ENCODE measurements at places on chromosomes 1 and 21. TPM values are rescaled to one million over a fixed set of nuclear protein-coding genes. Genes with fewer than 3 reads are reported as not detected.

GRCh38 chr1:172134087-172134731 is 286.3 kb upstream of the C1orf105 start:
- no peak for DNase-seq

DNA sequence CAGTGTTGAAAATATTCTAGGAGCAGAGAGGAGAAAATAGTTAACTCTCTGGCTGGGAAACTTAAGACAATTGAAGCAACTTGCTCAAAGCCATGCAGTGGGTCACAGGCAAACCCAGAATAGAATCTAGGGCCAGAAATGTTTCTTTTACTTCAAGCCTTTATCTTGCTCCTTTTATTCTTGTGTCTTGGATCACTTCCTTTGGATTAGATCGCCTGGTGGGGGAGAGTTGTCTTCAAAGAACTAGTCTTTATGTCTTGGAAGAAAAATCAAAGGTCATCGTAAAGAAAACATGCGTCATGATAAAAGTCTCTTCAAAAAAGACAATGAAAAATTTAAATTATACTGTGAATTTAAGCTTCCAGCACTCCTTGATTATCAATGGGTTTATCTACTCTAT is 493.6 kb upstream of the USP24 start:
- DNase-seq = no peak

Gene AHCTF1
- 32.4 TPM for total RNA-seq

- DNase-seq = peak; percentile 82
Measured at GRCh38 chr1:36083635-36084496, at the start of gene TEKT2. TSS of gene TEKT2 (plus strand) at chr1:36084094. CDS start at chr1:36084922, 828 bp downstream.

Gene CD247
- total RNA-seq = 4.3 TPM

- no peak for DNase-seq
Measured at GRCh38 chr1:154006136-154006535, 15.6 kb downstream of the RPS27 start.

Gene LCE1B
- not detected for total RNA-seq

Gene ANKRD45
- total RNA-seq = 0.39 TPM

GRCh38 chr1:157595356-157595755 is 2.5 kb downstream of the FCRL4 start:
- DNase-seq = no peak

DNA sequence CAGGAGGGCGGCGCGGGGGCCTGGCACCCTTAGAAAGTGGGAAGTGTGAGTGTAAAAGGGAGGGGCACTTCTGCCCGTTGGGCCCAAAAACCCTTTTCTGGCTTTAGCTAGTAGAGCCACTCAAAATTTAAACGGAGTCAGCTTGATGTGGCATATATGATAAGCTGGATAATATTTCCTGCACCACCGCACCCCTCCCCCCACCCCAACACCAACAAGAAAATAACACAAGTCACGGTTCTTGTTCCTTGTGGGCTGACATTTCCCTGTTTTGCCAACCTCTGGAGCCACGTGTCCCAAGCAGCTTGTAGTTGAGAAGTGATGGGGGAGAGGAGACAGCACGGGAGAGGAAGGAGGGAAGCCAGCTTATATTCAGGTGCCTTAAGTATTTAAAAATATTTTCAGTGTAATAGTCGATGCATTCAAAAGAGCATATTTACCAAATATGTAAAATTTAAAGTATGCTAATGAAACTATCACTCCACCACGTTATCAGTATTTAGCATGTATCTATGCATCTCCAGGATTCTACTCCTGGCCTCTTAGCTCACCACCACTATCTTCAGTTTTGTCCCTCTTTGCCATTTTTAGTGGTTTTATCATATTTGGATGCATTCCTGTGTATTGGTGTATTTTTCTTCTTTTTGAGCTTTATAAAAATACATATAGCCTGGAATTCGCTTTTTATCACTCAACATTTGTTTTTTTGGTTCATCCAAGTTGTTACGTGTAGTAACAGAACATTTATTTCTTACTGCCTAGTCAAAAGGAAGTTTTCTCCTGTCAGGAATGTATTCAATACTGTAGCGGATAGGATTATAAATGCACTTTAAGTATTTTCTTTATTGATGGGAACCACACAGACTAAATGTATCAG is 773 bp upstream of the DDX59 start:
- no peak for DNase-seq

GRCh38 chr1:158163000-158163947 is 17.4 kb upstream of the CD1D start:
- no peak for DNase-seq

- peak; percentile 55 for DNase-seq
Measured at GRCh38 chr1:41484402-41485241, at the start of gene EDN2. TSS of gene EDN2 (minus strand) at chr1:41484683. CDS start at chr1:41484601, 82 bp downstream.

GRCh38 chr1:170395149-170395548 is 136.8 kb upstream of the GORAB start:
- no peak for DNase-seq

- DNase-seq = no peak
Measured at GRCh38 chr1:120178799-120179756, 2.8 kb upstream of the SEC22B start.

- no peak for DNase-seq
Measured at GRCh38 chr1:32204943-32205361, 519 bp upstream of the IQCC start.

DNA sequence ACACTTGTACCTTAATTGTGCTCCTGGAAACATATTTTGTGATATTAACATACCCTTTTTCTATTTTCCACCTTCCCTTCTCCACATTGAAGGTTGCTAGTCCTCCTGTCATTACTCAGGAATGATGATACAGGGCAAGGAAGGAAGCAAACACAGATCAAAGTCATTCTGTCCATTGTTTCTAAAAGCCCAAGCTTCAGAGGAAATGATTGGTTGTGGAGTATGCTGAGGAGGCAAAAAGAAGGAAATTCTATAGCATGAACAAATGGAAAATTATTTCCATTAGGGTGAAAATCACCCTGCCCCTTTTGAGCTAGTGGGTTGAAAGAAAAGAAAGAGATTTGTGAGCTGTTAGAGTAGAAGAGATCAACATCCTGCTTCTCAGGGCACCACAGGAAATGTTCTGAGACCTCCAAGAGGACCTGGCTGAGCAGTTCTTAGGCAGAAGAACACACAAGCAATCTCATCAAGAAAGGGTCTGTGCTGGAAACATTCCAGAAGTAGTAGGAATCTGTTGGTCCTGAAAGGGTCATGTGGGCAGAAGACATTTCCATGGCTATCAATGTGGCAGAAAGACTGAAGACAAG is 29.0 kb upstream of the PRRX1 start:
- no peak for DNase-seq

- no peak for DNase-seq
Measured at GRCh38 chr21:37753122-37753599, 163.1 kb downstream of the KCNJ6 start.

Gene PMF1
- 38.5 TPM for total RNA-seq

DNA sequence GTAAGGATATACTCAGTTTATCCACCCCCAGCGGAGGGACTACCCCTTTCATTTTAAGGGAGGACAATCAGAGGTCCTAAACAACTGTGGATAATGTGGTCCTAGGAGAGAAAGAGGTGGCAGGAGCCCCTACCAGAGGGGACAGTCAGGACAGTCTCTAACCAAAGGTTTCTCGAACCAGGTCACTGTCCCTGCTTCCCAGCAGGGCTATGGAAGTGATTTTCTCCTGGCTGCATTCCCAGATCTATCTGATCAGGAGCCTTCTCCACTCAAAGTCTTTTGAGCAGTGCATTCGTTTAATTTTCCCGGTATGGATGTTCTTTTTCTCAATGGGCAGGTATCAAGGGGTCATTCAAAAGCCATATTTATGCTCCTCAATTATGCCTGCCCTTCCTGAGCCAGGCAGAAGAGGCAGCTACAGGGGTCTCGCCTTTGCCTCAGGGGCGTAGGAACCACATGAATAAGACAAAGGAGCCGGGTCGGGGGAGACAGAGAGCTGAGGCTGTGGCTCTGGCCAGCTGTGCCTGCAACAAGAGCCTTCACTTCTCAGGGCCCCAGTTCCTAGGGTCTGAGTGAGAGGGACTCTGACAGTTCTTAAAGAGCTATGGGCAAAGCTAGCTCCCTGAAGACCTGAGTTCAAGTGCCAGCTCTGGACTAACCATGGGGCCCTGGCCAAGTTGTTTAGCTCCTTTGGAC is 62.5 kb upstream of the DMRTB1 start:
- peak; percentile 33 for DNase-seq

Gene ZNF683
- 0.65 TPM for total RNA-seq

Gene GPBP1L1
- 104 TPM for total RNA-seq

- no peak for DNase-seq
Measured at GRCh38 chr1:175252561-175252960, 60.0 kb upstream of the KIAA0040 start.

DNA sequence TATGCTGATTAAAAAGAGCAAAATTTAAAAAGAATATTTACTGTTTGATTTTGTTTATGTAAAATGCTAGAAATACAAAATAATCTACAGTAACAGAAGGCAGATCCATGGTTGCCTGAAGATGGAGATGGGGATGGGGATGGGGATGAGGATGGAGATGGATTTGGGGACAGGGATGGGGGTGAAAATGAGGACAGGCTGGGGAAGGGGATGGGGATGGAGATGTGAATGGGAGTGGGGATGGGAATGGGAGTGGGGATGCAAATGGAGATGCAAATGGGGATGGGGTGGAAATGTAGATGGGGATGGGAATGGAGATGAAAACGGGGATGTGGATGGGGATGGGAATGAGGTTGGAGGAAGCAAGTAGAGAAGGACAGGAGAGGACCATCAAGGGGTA is 252.2 kb downstream of the PLPP3 start:
- no peak for DNase-seq

GRCh38 chr1:229907884-229908638 is 159.0 kb upstream of the GALNT2 start:
- DNase-seq = no peak

Gene PMVK
- total RNA-seq = 27.3 TPM

Measured in aorta (tissue), 5 donors.